ENCODE measurements at places on chromosomes 7 and 10. TPM values are rescaled to one million over a fixed set of nuclear protein-coding genes. Genes with fewer than 3 reads are reported as not detected.

- no peaks in the 10 kb centered on the region for H3K4me1 ChIP-seq
- no peak overlapping the region for H3K4me3 ChIP-seq
- no peak overlapping the region for H3K27ac ChIP-seq
- no peaks in the 10 kb centered on the region for H3K36me3 ChIP-seq
- no peak for DNase-seq
Observed at GRCh38 chr7:96359876-96360275, 38.0 kb upstream of the SLC25A13 start.

GRCh38 chr7:35748371-35748770, 52.5 kb upstream of the SEPTIN7 start:
- peak overlapping the region; percentile 61 for H3K27ac ChIP-seq
- peaks cover 3% of the 10 kb centered on the region for H3K36me3 ChIP-seq
- peaks cover 37% of the 10 kb centered on the region for H3K4me1 ChIP-seq
- peaks cover 5% of the 10 kb centered on the region for H3K27me3 ChIP-seq

DNA sequence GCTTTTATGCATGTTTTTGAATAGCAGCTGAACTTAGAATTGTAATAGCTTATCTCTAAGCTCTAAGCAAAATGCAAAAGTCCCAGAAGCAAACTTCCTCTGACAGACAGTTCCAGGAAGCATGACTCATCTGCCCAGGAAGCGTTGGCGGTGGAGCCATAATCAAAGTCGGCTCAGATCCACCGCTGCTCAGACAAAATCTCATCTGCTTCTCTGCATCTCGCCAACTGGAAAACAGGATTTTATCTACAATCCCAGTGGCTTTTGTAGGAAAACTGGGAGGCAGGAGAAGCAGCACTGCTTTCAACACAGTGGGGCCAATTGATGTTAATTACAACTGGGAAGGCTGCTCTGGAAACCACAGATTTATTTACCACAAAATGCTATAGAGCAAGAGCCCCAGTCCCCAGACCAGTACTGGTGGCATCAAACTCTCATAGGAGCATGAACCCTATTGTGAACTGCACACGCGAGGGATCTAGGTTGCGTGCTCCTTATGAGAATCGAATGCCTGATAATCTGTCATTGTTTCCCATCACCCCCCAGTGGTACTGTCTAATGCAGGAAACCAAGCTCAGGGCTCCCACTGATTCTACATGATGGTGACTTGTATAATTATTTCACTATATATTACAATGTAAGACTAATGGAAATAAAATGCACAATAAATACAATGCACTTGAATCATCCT, 99.9 kb downstream of the CUBN start:
- no peaks in the 10 kb centered on the region for H3K36me3 ChIP-seq
- peak overlapping the region; percentile 55 for H3K4me3 ChIP-seq
- peaks cover 38% of the 10 kb centered on the region for H3K4me1 ChIP-seq
- DNase-seq, result no peak
- no peaks in the 10 kb centered on the region for H3K27me3 ChIP-seq

DNA sequence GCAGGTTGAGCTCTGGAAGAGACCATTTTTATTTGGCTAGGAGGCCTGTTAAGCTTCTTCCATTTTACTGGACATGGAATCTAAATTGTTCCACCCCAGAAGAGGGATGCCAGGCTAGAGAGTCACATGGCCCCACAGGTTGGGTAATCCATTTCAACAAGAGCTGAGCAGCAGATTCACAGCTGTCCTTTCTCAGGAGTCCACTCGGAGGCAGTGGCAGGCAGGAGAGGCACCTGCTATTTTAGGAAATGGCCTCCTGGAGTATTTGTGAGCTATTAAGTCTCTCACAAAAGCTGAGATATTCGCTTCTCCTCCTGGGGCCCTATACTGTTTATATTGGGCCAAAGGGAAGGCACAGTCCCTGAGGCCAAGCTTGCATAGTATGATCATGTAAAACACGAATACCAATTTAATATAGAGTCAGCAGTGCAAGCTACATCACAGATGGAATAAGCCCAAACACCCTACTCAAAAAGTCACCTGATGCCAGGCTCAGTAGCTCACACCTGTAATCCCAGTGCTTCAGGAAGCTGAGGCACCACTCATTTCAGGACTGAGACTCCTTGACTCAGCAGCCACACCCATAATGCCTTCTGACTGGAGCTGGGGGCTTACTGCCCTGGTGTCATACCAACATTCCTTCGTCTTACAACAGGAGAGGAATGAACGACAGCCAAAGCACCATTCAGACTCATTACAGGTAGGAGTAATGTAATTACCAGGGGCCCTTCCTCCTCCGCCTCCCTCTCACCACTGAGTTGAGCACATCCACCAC, 124.1 kb downstream of the LMBR1 start:
- H3K4me1 ChIP-seq, result peaks cover 2% of the 10 kb centered on the region
- no peak for DNase-seq

PODXL gene
- total RNA-seq, result 23.9 TPM

DNA sequence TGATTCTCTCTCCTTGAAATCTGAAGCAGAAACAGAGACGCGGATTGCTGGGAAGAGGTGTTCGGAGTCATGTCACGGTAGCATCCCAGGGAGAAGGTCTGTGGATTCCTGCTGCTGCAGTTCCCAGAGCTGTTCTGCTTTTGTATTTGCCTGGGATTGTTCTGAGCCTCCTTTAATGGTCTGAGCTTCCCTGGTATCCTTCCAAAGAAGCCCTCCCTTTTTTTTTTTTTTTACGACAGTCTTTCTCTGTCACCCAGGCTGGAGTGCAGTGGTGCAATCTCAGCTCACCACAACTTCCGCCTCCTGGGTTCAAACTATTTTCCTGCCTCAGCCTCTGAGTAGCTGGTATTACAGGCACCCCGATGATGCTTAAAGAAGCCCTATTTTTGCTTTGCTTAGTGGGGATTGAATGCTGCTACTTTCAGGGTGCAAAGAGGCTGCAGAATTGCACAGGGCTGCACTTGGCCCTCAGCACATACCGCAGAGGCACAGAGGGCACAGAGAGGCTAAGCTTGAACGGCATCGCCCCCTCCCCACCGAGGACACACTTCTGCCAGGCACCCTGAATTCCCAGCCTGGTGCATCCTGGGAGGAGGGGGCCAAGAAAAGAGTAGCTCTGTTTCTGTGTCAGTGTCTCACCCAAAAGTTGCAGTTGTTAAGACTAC, 208.6 kb upstream of the GALNT17 start:
- no peak overlapping the region for H3K4me3 ChIP-seq
- no peaks in the 10 kb centered on the region for H3K27me3 ChIP-seq
- H3K36me3 ChIP-seq, result no peaks in the 10 kb centered on the region
- no peak overlapping the region for H3K27ac ChIP-seq

GRCh38 chr7:116030651-116031276, at the start of gene TFEC:
TFEC (minus strand) TSS chr7:116030763; CDS start chr7:115984441, 46,322 bp downstream.
- peaks cover 12% of the 10 kb centered on the region for H3K4me1 ChIP-seq
- H3K4me3 ChIP-seq, result no peak within 1 kb of the TSS
- no peak within 1 kb of the TSS for H3K27ac ChIP-seq
- H3K27me3 ChIP-seq, result no peaks in the 10 kb centered on the region
- no peak for DNase-seq

DENND10 gene
- total RNA-seq, result 43.1 TPM

DNA sequence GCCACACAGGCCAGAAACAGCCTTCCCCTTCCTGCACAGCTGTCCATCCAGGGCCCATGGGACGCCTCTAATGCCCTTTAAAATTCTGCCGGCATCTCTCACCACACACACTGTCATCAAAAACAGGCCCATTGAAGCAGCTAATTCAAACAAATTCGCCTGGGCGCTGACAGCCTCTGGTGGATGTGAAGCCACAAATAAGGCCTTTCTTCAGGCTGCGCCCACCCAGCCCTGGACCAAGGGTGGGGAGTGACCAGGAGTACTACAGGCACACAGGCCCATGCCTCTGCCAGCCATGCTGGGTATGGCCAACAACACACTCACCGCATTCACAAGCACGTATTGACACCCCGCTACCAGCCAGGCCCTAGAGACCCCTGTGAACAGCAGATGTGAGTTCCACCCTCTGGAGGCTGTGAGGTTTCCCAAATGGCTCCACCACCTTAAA, 54.6 kb downstream of the SLIT1 start:
- H3K27me3 ChIP-seq, result peaks cover 20% of the 10 kb centered on the region
- no peak for DNase-seq
- H3K36me3 ChIP-seq, result no peaks in the 10 kb centered on the region
- no peak overlapping the region for H3K4me3 ChIP-seq

- H3K4me3 ChIP-seq, result no peak overlapping the region
- DNase-seq, result no peak
- H3K4me1 ChIP-seq, result no peaks in the 10 kb centered on the region
- peaks cover 28% of the 10 kb centered on the region for H3K36me3 ChIP-seq
- no peaks in the 10 kb centered on the region for H3K27me3 ChIP-seq
Observed at GRCh38 chr7:105621617-105622016, 40.3 kb upstream of the EFCAB10 start.

ATOH7 gene
- total RNA-seq, result not detected

- H3K27ac ChIP-seq, result no peak overlapping the region
- no peak for DNase-seq
- no peak overlapping the region for H3K4me3 ChIP-seq
Observed at GRCh38 chr7:124689523-124689922, 76.1 kb downstream of the GPR37 start.

GRCh38 chr7:112400141-112400540, 50.1 kb upstream of the IFRD1 start:
- no peak overlapping the region for H3K4me3 ChIP-seq
- no peaks in the 10 kb centered on the region for H3K27me3 ChIP-seq
- peaks cover 17% of the 10 kb centered on the region for H3K4me1 ChIP-seq
- no peak overlapping the region for H3K27ac ChIP-seq

DNA sequence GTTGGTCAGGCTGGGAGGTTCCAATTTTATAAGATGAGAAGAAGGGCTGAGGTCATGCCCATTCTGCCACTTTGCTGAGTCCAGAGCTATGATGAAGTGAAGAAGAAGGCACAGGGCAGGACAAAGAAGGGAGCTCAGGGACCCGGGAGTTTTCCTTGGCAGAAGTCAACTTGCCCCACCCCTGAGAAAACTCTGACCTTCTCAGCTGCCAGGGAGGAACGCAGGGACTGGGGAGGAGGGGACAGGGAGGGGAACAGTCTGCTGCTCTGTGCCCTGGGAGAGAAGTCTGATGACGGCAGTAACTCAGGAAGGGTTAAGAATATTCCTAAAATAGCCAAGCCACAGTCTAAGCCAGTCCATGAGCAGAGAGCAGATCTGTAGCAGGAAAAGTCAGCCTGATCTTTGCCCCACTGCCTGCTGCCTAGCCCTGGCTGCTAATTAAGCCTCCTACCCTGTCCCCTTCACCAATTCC, 11.7 kb downstream of the ADIRF start:
- no peaks in the 10 kb centered on the region for H3K27me3 ChIP-seq
- peaks cover 48% of the 10 kb centered on the region for H3K4me1 ChIP-seq
- H3K4me3 ChIP-seq, result no peak overlapping the region
- peak overlapping the region; percentile 76 for H3K27ac ChIP-seq

DNA sequence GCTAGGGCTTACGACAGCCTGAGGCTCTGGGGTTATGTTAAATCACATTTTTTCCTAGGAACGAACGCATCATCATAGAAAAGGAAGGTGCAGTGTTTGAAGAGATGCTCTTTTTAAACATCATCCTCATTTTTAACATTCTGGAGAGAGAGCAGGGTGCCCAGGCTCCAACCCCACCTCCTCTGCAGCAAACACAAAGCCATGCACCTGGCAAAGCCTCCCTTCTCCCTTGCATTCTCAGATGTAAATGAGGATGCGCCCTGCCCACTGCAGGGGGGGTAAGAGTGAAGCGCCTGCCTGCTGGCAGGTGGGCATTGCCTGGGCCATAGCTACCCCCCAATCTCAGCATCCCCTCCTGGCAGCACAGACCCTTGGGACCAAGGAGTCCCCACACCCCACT, 92.4 kb downstream of the PTPRN2 start:
- H3K4me3 ChIP-seq, result no peak overlapping the region
- no peak for DNase-seq
- no peaks in the 10 kb centered on the region for H3K27me3 ChIP-seq
- no peaks in the 10 kb centered on the region for H3K36me3 ChIP-seq

- H3K27ac ChIP-seq, result no peak overlapping the region
- peaks cover 36% of the 10 kb centered on the region for H3K36me3 ChIP-seq
- DNase-seq, result no peak
- H3K4me3 ChIP-seq, result no peak overlapping the region
Observed at GRCh38 chr10:74343804-74344203, 192.8 kb downstream of the ADK start.

DNA sequence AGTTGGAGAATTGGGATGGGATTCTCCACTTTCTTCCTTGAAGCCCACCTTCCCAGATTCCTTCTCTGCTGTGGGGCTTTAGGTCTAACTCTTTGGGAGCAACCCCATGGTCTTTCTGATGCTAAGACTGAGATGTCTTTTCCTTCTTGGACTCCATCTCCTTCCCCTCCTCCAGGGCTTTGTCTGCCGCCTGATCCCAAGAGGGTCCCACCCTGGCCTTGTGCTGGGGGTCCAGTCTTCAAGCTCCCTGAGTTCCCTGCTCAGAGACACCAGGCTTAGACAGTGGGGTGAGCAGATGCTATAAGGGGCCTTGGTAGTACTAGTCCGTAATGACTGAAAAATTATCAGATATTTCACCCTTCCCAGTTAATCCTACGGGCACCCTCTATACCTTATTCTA, 150.5 kb downstream of the PTPN20 start:
- H3K27me3 ChIP-seq, result peaks cover 12% of the 10 kb centered on the region
- no peaks in the 10 kb centered on the region for H3K36me3 ChIP-seq
- H3K4me3 ChIP-seq, result no peak overlapping the region
- no peaks in the 10 kb centered on the region for H3K4me1 ChIP-seq

DNA sequence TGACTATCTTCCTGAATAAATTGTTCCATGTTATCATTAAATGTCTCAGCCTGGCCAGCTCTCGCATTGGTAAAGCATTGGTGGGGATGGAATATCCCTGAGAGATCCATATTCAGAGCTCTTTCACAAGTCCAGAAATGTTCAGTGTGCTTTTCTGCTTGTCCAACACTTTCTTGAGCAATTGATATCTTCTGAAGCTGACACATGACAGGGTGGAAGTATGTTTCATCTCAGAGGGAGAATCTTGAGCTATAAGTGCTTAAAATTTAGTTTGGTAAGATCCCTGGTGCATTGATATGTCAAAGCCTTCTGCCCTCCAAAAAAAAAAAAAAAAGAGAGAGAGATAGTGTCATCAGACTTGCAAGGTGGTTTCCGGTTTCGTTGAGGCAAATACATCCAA, 7.4 kb downstream of the IFIT3 start:
- no peak overlapping the region for H3K4me3 ChIP-seq
- H3K27me3 ChIP-seq, result no peaks in the 10 kb centered on the region
- no peak for DNase-seq

CPA2 gene
- not detected for total RNA-seq

DNA sequence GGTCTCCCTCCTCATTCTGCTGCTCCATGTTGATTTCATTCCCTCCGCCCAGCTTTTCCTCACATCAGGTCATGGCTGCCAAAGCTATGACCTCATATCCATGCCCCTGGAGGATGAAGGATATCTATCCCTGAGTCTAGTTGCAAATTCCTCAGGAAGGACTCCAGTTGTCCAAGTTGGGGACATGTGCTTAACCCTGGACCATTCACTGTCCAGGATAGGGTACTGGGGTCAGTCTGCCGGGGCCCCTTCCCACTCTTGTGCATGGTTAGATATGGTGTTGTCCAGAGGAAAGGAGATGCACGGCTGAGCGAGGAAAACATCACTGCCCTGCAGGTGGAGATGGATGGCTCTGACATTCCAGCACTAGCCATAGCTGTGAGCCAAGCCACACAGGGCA, 51.9 kb upstream of the COMTD1 start:
- no peak overlapping the region for H3K4me3 ChIP-seq
- no peaks in the 10 kb centered on the region for H3K36me3 ChIP-seq
- peaks cover 12% of the 10 kb centered on the region for H3K4me1 ChIP-seq
- DNase-seq, result peak; percentile 76
- H3K27ac ChIP-seq, result no peak overlapping the region

OR2A1 gene
- not detected for total RNA-seq

RHBDD2 gene
- total RNA-seq, result 50.7 TPM

PHKG1 gene
- total RNA-seq, result 0.99 TPM

Measured in osteocyte (in vitro differentiated cells).